Left renal cortex interstitium (tissue), 4 donors: ENCODE measurements at places on chromosomes 2 and 18. TPM values are rescaled to one million over a fixed set of nuclear protein-coding genes. Genes with fewer than 3 reads are reported as not detected.

DNA sequence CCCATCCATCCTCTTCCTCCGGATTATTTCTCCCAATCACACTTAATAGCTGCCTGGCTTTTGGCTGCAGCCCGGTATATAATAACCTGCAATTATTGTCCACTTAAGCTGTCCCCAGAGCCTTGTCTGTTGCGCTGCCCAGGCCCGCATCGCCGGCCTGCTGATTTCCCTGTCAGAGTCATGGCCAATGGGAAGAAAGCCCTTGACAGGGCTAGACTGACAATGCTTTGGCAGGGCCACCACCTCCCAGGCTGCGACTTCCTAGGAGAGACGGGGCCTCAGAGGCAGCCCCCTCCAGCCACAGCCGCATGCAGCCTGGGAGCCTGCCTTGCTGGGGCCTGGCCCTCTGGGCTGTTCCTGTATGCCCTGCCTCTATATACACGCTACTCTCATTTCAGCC lies 10.0 kb upstream of the CELF4 start:
- DNase-seq = no peak

The RNF144A gene
- 56.4 TPM for polyA plus RNA-seq

DNA sequence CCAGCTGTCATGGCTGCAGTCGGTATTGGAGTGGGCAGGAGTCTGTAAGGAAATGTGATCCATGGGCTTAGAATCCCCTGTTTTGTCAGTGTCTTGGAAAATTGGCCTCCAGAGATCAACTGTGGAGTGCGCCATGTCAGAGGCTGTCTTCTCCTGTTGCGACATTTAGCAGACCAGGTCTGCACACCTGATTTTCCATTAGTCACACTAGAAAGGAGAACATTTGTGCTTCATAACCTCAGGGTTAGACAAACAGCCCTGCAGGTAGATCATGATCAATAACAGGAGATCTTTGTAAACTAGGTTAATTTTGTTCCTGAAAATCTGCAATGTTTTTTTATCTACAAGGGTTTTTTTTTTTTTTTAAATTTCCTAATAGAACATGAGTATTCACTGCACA lies 28.0 kb downstream of the LDLRAD4 start:
- DNase-seq = no peak

The NR4A2 gene
- 0.49 TPM for polyA plus RNA-seq

DNA sequence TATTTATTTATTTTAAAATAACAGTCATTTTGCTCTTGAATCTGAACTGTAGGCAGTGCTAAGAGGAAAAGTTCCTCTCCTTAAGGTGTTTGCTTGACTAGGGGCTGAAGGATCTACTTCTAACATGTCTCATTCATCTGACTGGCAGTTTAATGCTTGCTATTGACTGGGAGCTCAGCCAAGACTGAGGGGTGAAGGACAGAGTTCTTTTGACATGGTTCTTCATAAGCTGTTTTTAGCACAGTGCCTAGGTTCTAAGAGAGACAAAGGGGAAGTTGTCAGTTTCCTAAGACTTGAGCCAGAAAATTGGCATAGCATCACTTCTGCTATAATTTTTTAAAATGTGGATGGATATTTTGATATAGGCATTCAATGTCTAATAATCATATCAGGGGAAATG lies 73.0 kb downstream of the COMMD1 start:
- DNase-seq = no peak

The LYPD1 gene
- 126 TPM for polyA plus RNA-seq

The ARHGEF4 gene
- polyA plus RNA-seq = 8.3 TPM

DNA sequence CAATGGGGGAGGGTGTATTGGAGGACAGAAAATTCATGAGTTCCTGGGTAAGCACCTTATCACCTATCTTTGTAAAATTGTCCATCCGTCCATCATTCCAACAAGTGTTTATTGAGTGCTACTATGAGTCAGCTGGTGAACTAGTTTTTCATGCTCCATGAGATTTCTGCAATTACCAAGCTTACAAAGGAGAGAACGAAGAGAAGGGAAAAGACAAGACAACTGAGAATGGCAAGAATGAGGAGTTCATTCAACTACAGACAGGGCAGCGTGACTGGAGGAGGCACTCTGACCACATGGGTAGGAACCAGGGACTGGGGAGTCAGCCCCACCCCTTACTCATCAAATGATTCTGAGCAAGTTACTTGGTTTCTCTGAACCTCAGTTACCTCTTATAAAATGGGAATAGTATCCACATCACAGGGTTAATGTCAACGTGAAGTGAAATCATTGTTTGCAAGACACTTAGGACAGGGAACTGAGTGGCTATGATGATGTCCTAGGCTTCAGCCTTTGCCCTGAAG lies 18.6 kb upstream of the TXNDC2 start:
- DNase-seq = no peak

DNA sequence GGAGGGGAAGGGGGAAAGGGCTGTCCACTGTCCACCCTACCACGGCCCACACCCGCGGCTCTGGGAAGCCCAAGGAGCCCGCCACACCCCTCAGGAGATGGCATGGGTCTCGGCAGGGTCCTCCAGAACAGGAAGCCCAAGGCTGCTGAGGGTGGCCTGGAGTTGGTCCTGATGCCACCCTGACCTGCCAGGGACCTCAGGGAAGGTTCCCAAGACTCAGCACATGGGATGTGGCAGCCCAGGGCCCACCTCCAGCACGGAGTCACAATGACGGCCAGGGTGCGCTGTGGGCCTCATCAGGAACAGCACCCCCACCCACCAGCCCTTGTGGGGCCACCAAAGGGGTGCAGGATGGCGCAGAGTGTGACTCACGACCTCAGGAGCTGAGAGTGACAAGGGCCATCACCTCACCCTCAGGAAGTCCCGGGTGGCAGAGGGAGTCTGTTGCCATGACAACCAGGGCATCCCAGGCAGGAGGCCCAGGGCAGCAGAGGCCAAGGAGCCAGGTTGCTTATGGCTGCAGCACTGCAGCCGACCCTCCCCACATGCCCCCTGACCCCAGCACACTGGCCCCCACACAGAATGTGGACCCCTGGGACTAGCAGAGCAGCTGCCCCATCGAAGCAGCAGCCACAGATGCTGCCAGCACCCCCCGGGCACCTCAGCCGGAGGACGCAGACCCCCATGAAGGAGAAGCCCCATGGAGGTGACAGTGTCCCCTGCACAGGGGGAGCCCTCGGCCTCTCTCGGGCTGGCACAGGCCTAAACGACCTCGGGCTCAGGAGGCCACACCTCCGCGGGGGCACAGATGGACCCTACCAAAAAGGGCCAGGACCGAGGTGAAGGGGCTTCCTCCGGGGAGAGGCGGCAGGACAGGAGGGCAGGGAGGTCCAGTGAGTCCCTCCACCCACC lies 34.3 kb downstream of the KIF1A start:
- no peak for DNase-seq

DNA sequence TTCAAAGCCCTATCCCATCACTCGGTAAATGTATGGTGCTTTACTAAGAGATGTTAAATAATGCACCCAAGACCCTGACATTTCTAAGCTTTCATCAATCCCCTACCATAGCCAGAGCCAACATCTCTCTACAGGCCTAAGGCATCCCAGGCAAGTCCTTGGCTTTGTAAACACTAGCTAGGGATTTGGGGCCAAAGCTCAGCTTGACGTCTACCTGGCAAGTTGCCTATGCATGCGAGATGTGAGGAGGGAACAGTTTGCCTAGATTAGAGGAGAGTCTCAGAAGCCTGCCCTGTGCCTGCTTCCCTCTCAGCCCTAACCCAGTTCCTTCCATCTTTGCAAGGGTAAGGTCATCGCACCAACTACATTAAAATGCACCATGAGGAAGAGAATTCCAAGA lies 221.5 kb upstream of the NCKAP5 start:
- no peak for DNase-seq

- no peak for DNase-seq
Measured at GRCh38 chr2:104733226-104733943, 120.5 kb upstream of the POU3F3 start.

- no peak for DNase-seq
Measured at GRCh38 chr2:20525041-20526035, 78.5 kb downstream of the RHOB start.

The RIT2 gene
- 0.22 TPM for polyA plus RNA-seq

- no peak for DNase-seq
Measured at GRCh38 chr2:201256082-201256481, 4.3 kb upstream of the CASP8 start.

The G6PC2 gene
- 0.13 TPM for polyA plus RNA-seq

DNA sequence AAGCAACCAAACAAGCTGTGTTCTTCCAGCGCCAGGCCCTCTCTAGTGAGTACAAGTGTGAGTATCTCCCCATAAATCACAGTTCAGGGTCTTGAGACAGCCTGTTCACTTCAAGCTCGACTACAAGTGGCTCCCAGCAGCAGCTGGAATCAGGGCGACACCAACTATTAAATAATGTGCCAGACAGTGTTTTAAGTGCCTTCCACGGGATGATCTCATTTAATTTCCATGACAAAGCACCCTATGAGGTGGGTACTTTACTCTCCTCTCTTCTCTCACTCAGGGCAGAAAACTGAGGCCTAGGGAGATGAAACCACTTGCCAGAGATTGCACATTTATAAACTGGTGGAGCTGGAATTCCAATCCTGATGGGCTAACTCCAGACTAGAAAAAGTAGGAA lies 2.6 kb upstream of the FAM136A start:
- no peak for DNase-seq

The REG3G gene
- polyA plus RNA-seq = not detected

DNA sequence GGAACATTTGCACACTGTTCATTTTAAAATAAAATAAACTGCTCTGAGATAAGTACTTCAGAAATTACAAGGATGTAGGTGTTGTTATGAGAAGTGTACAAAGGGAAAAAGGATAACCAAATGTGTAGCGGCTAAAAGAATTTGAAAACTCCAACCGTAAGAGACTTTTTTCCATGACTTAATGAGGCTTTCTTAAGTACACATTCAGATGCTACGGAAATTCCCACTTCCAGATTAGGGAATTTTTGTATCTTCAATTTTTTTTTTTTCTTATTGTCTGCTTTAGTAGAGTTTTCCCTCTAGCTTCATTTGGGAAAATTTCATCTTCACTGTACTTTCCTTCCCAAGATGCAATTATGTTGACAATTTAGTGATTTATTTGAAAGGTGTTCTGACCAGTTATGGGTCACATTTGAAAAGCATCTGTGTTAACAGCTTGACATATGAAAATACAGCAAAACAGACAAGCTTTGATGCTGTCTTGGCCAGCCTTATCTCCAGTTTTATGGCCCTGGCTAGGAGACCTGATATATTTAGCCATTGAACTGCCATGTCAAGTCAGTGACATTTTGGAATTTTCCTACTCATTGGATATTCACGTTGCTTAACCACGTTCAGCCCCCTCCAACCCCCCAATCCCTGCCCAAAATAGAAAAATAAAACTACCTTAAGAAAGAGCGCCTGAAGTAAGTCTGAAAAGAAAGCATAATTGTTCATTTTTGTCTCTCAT lies 105.6 kb downstream of the FEZ2 start:
- no peak for DNase-seq

DNA sequence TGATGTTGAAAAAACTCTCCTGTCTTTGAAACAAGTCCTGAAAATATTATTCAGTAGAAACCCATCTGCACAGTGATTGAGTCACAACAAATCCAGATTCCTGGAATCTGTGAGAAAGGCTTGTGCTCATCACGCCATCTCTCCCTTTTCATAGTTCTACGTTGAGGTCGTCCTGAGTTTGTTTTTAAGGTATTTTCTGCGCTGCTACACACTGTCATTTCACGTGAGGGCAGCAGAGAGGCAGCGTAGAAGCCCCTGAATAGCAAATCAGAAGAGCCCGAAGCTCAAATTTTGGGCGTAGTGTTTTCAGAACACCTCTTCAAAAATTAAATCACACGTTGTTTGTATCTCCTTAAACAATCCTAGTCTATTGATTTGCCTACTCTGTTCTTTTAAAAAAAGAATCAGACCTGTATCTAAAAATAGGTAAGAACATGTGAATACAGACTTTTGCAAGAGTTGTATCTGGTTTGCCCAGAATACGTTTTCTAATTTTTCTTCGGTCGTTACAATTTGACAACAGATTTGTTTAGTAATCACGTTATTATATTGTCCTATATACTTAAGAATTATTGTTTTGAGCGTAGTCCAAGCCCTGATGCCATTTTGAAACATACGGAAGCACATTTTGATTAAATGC lies 61.6 kb upstream of the SLC38A11 start:
- DNase-seq = no peak

The CYRIA gene
- polyA plus RNA-seq = 3.3 TPM

GRCh38 chr2:212136216-212136795 lies 402.3 kb downstream of the ERBB4 start:
- DNase-seq = no peak

- DNase-seq = no peak
Measured at GRCh38 chr2:221402072-221402471, 170.0 kb downstream of the EPHA4 start.

- no peak for DNase-seq
Measured at GRCh38 chr2:138564586-138565229, 63.1 kb downstream of the SPOPL start.

GRCh38 chr2:79649531-79649930 lies 136.7 kb downstream of the CTNNA2 start:
- DNase-seq = no peak

The TCF7L1 gene
- polyA plus RNA-seq = 70.4 TPM

GRCh38 chr18:57075716-57076400 lies 71.0 kb upstream of the BOD1L2 start:
- no peak for DNase-seq

GRCh38 chr2:46306330-46306751 lies 9.1 kb downstream of the EPAS1 start:
- DNase-seq = no peak

- no peak for DNase-seq
Measured at GRCh38 chr2:215882689-215883088, 130.7 kb downstream of the MREG start.

GRCh38 chr2:202519453-202519852 lies 115.3 kb upstream of the FAM117B start:
- DNase-seq = no peak

The MC2R gene
- not detected for polyA plus RNA-seq

DNA sequence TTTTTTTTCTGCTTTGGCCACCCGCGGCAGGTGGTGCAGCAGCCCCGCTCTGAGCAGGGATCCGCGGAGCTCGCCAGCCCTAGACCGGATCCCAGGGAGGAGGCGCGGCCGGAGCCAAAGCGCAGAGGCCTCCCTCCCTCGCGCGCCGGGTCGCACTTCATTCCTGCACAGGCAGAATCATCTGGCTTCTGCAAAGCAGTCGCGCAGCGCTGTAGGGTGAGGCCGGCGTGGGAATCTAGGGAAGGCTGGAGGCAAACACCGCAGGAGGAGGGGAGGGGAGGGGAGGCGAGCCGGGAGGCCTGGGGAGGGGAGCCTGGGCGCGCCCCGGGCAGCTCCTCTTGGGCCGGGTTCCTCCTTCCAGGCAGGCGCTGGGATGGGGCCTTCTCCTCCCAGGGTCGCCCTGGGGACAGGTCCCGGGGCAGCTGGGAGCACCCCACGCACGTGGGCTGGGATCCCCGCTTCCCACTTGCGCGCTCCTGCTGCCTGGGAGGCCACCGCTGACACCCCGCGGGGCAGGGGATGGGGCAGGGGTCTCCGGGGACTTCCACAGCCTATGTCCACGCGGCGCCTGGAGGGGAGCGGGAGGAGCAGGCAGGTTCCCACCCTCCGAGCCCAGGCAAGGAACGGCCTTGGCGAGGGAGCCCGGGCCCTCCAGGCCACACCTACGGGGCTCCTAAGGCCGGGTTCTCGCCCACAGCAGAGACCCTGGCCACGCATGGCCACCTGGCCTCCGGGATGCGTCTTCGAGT lies 45.0 kb downstream of the MBP start:
- no peak for DNase-seq

The PEX13 gene
- 27.4 TPM for polyA plus RNA-seq

GRCh38 chr18:59861963-59862819 lies 37.6 kb upstream of the PMAIP1 start:
- no peak for DNase-seq

- no peak for DNase-seq
Measured at GRCh38 chr2:196163285-196163684, 8.1 kb downstream of the STK17B start.
